ENCODE measurements at places on chromosomes 11 and 22.

DNA sequence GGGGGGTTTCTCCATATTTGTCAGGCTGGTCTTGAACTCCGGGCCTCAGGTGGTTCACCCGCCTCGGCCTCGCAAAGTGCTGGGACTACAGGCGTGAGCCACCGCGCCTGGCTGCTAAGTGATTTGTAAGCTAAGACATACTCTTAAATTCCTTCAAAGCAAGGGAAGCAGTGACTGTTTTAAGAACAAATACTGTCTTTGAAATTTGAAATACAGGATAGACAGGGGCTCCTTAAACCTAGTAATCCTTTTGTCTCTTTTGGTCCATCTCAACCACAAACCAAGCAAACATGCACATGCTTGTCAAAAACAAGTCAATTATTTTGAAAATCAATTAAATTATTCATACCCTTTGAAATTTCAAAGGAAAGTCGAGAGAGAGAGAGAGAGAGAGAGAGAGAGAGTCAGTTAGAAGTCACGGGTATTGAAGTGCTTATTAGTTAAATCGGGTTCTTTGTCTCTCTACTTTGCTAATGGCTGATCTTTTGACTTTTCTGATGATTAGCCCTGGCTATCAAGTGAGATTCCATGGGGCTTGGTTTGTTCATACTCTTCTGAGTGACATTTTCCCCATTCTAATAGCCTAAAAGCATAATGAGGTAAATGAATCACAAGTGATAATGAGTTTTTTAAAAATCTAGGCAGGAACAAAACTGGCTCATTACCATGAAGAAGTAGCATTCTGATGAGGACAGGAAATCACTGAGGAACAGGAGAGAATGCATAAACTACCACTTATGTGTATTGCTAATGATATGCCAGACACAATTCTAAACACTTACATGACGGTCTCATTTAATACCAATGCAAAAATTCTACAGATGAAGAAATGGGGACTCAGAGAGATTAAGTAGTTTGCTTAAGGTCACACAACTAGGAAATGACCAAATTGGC, 48.0 kb downstream of the MCHR1 start:
- DNase-seq = no peak

DNA sequence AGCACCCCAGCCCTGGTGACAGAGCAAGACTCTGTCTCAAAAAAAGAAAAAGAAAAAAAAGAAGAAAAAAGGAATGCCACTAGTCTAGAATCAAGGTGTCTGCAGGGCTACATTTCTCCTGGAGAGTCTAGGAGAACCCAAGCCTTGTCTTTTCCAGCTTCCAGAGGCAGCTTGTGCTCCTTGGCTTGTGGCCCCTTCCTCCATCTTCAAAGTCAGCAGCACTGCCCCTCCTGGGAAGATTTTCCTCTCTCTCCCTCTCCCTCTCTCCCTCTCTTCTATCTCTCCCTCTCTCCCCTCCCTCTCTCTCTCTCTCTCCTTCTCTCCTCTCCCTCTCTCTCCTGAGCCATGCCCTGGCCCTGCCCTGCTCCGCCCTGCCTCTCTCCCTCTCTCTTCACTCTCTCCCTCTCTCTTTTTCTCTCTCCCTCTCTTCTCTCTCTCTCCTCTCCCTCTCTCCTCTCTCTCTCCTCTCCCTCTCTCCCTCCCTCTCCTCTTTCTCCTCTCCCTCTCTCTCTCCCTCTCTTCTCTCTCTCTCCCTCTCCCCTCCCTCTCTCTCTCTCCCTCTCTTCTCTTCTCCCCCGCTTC, 97.7 kb upstream of the FGF3 start:
- no peak for DNase-seq

DNA sequence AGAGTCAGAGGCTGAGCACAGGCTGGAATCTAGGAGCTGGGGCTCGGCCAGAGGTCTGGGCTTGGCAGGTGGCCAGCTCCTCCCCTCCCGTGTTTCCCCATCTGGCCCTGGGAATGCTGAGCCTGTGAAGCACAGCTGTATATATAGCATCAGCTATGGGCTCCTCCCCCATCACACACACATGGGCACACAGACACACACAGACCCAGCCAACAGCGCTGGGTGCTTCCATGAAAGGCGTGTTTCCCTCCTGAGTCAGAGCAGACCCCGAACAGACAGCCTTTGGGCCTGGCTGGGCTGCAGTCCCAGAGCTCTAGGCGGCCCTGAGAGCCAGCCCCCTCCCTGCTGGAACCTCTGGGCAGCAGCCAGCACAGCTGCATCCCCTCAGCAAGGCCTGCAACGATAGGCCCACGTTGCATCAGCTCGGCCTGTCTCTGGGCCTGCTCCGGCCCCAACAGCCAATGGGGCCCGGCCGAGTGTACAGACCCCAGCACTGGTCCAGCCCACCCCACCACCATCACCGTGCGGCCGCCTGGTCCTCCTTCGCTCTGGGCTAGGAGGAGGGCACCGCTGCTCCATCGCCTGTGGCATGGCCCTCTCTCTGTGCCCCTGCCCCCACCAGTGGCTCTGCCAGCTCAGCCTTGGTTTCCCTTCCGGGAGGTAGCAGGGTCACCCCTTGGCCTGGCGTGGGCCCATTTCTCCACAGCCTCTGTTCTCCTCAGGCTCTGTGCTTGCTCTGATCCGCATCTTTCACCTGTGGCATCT, 7.6 kb upstream of the SERPINH1 start:
- DNase-seq = no peak

- no peak for DNase-seq
These were observed 19.2 kb upstream of the SLC5A12 start for GRCh38 chr11:26741036-26741435.

- no peak for DNase-seq
These were observed 14.8 kb upstream of the P2RY2 start for GRCh38 chr11:73203322-73203721.

GRCh38 chr11:2512431-2513407, 67.9 kb downstream of the KCNQ1 start:
- DNase-seq = peak; percentile 15

GRCh38 chr11:75667255-75667830, 1.5 kb downstream of the MAP6 start:
- no peak for DNase-seq

DNA sequence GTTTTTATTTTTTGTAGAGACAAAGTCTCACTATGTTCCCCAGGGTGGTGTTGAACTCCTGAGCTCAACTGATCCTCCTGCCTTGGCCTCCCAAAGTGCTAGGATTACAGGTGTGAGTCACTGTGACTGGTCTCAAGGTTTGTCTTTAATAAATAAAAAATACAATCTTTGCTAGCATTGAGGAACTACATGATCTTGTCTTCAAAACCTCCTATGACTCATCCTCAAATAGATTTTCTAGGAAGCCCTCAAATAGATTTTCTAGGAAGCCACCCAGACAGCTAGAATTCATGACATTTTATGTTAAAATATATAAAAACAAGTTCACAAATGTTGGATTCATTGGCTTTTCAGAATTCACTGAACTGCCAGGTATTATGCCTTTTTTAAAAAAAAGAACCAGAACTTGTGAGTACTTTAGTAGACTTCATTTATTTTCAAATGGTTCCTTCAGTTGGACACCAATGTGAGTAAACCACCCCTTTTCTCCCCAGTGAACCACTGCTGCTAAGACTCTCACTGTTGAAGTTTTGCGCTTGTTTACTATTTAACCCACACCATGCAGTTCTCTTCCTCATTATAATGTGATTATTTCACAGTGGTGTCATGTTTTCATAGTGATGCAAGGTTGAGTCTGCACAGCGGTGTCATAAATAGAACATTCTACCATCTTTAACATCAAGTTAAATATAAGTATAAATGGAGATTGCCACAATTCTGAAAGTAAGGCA, 303.9 kb downstream of the CASP12 start:
- no peak for DNase-seq

DNA sequence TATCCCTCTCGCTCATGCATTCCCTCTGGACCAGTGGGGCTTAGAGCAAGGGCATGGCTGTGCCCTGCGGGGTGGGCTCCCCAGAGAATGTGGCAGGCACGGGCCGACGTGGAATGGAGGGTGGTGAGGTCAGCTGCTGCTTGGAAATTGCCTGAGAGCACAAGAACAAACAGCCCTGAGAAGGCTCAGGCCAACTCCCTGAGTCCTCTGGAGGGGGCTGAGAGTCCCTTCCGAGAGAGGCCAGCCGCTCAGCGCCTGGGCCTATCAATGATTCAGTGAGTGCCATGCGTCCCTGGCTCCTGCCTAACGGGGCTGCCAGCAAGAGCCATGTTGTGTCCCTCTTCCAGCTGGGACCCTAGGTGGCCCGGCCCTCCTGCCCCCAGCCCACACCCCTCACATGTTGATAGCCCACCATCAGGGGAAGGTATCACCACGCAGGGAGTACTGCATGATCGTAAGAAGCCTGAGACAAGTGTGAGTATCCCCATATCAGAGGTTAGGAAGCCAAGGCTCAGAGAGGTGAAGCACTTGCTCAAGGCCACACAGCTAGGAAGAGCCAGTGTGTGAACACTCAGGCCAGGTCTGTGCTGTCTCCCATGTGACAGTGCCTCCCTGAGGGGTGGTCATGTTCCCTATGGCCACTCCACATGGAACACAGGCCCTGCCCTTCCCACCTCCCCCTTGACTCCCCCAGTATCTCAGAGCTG, 55.8 kb downstream of the NECTIN1 start:
- no peak for DNase-seq

- no peak for DNase-seq
These were observed 42.2 kb downstream of the TRIOBP start for GRCh38 chr22:37739035-37739434.

DNA sequence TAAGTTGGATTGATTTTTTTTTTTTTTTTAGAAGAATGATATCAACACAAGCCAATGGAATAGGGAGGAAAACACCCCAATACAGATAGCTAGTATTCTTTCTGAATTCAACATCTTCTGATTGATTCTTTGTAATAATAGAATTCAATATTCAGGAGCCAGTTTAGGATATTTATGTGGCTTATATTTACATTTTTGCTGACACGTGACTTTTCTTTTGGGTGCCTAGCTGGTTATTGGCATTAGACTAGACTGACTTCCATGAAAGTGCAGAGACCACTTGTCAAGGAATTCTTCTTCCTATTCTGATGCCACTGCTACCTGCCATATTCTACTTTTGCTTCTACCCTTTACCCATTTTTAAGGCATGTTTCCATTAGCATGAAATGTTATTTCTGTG, 16.4 kb downstream of the TRIM44 start:
- no peak for DNase-seq

GRCh38 chr11:65855927-65856363, 2.0 kb downstream of the CFL1 start:
- no peak for DNase-seq

DNA sequence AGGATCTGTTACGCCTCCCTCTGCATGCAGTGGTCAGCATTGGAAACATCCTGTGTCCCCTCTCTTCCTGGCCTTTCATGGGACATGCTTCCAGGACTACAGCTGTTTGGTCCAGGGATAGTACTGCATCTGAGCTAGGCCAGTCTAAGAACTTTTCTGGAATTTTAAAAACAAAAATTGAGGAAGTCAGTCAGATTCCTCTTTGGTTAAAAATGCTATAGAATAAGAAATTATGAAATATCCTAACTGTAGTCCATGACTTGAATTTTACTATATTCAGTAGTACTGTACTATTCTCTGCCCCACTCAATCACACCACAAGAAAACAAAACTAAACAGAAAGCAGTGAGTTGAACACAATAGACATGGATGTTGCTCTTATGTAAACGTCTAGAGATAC, 201.0 kb upstream of the CADM1 start:
- no peak for DNase-seq

DNA sequence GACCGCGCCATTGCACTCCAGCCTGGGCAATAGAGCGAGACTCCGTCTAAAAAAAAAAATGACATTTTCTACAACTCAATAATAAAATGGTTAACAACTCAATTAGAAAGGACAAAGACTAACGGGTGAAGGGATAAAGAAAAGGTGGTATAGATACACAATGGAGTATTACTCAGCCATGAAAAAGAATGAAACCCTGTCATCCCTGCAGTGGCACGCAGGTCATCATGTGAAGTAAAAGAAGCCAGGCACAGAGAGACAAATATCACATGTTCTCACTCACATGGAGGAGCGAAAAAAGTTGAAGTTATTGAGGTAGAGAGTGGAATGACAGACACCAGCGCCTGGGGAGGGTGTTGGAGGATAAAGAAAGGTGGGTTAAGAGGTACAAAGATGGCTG, 39.0 kb downstream of the WNT7B start:
- DNase-seq = no peak

DNA sequence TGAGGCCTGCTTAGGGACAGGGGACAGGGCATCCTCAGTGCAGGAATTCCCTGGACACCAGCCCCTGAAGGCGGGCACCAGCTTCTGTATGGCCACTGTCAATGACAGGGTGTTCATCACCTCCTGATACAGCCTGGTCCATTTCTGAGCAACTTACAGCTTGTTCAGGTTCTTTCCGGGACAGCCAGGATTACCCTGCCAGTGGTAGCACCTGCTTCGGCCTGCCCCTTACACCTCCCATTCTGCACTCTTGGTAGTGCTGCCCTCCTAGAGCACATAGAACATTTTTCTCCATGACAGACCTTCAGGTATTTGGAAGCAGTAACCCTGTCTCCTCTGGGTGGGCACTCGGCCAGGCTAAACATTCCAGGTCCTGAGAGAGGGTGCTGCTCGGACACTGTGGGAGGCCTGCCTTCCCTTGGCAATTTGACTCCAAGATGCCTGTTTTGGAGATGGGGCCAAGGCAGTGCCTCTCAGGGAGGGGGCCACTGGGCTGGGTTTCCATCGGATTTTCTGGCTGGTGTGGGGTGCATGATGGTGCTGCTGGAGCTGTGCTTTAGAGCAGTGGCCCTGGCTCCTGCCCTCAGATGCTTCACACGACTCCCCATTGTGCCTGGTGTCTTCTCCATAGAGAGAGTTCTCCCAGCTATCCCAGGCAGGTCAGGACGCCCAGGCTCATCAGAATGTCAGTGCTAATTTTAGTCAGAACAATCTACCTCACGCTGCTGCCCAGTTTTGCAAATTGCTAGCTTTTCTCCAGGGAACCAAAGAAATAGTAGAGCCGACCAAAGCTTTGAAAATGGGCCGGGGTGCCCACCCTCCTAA, 1.2 kb downstream of the GAL3ST3 start:
- peak; percentile 6 for DNase-seq

DNA sequence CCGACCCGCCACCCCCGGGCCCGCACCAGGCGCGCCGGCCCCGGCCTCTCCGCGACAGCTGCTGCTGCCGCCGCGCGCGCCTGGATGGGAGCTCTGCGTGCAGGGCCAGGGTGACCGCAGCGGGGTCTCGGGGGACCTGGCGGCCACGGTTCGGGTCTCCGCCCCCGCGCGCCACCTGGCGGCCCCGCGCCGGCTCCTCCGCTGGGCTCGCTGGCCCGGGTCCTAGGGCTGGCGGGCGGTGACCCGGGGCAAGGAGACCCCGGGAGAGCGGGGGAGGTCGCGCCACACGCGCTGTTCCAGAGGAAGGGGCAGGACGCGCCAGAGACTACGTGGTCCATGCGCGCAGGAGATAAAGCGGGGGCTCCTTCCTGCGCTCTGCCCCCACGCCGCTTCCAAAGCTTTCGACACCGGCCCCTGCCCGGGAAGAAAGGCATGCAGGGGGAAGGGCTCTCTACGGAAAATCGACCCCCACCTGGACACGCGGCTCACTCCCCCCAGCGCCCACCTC, 562 bp downstream of the SHANK2 start:
- DNase-seq = peak; percentile 79

DNA sequence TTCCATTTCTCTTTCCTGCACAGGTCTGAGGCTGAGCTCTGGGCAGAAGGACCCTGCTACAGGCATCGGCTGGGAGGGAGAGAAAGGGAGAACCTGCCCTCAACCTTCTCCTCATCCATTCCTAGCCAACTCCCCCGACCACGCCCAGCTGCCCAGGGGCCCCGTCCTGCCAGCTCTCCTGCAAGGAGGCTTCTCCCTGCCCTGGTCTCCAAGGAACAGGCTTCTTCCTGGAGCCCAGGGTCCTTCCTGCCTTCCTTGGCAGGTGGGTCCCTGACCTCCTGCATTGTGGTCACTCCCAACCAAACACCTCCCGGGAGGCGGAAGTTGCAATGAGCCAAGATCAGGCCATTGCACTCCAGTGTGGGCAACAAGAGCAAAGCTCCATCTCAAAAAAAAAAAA, 12.5 kb upstream of the HMOX1 start:
- no peak for DNase-seq

All from GM13977 (cell line).